Body of pancreas (tissue), 4 donors: ENCODE measurements at places on chromosomes 5 and 9.

DNA sequence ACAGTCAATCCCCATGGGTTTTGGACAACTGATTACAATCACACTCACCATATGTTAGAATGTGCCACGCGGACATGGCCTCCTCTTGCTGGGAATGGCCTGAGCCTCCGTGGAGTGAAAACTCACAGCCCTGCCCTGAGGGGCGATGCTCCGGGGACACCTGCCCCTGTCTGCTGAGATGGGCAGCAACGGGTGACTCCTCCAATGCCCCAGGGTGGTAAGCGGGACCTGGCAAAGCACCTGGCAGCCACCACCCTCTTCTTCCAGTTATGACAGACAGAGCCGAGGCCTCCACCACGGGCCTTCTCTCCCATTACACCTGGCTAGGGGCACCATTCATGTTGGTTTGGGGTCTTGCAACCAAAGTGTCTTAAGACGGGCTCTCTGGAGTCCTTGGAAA lies 94.9 kb upstream of the COL5A1 start:
- DNase-seq, result no peak

GRCh38 chr5:142821733-142822487 lies 51.7 kb downstream of the ARHGAP26 start:
- no peak for DNase-seq

DNA sequence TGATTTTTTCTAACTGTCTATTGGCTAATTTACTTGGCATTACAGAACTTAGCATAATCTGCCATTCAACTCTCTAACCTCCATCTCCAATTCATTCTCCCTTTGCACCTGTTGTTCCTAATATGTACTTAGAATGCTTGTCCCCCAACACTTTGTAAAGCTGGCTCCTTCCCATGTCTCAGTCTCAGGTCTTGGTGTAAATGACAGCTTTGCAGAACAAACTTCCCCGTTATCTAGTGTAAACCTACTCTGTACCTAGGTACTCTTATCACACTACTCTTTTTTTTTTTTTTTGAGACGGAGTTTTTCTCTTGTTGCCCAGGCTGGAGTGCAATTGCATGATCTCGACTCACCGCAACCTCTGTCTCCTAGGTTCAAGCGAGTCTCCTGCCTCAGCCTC lies 77.2 kb upstream of the CTNNA1 start:
- peak; percentile 69 for DNase-seq

DNA sequence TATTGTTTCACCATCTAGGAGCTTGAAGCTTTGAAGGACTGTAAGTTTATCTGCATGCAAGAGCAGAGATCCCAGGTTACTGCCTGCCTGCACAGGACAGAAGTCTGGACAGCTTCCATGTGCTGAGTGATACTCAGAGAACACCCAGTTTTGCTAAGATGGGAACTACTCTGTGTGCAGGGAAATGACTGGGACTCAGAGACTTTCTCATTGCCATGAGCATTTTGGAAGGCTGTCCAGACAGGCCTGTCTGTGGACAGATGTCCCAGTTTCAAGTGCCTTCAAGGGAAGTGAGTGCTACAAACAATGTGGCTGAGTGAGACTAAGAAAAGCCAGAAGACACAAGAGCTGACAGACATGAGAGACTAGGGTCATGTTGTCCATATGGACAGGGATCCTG lies 19.2 kb upstream of the ZNF131 start:
- no peak for DNase-seq

- DNase-seq, result no peak
Observed at GRCh38 chr5:99275128-99275527, 346.3 kb upstream of the CHD1 start.

DNA sequence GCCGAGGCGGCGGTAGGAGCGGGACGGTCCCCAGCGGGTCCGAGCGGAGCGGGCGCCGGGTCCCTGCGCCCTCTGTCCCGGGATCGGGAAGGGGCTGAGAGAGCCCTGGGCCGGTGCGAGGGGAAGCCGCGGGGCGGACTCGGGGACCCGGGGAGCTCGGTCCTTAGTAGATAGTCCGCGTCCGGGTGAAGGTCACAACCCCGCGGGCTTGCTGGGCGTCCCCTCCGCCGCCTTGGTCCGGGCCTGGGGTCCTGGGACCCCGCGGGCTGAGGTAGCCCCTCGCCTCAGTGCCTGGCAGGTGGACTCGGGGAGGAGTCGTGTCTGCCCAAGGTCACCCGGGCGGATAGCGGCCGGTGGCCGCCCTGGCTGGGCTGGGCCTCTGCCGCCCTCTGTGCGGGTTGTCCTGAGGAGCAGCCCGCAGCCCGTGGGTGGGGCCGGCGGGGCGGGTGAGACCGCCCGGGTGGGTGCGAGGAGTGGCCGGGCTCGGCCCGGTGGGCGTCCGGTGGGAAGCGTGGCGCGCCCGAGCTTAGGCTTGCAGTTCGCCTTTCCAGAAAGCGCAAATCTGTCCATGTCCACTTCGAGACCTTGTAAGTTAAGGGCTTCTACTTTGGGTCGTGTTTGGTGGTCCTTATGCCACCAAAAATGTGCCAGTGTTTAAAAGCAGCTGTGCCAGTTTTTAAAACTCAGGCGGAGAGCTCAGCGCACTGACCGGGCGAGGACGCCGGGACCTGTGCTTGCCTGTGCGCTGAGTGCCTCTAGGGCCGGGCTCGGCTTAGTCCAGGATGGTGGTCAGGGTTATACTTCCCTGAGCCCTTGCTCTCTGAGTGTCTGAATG lies 554 bp downstream of the SDHA start:
- peak; percentile 47 for DNase-seq

DNA sequence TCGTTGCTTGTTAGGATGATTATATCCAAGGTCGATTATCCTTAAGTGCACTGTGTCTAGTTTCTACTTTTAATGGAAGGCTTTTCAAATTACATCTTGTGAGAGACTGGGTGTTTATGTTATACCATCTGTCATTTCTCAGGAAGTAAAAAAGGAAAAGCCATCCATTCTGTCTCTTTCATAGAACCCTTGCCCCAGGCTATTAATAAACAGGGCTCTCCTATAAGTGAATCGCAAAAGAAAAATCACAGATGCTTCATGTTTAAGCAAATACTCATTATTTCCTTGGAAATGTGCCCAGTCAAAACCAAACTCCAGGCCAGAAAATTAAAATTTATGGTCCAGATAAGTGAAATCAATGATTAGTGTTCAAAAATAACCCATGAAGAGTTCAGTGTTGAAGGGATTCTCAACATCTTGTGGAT lies 58.1 kb downstream of the STARD4 start:
- no peak for DNase-seq

DNA sequence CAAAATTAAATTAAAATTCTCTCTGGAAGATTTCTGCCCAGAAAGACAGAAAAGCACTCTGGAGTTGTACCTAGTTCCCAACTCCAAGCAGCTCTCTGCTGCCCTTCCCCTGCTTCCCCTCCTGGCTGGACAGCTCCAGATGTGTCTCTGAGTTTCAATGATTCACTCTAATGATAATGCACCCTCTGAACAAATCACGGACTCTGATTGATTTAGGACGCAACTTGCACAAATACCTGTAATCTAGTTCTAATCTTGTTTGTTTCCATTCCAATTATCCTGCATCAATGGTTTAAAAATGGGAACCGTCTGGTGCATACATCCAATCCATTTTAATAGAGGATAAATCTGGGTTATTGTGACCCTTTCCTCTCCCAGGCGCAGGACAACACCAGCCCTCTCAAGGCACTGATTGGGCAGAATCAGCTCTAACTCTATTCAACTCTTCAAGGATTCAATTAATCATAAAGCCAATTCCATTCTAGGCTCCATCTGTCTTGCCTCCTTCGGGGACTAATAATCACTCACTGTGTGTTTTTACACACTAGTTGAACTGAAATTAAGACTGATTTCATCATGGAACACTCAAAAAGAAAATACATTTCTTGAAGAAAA lies 111.2 kb upstream of the LRRTM2 start:
- no peak for DNase-seq

DNA sequence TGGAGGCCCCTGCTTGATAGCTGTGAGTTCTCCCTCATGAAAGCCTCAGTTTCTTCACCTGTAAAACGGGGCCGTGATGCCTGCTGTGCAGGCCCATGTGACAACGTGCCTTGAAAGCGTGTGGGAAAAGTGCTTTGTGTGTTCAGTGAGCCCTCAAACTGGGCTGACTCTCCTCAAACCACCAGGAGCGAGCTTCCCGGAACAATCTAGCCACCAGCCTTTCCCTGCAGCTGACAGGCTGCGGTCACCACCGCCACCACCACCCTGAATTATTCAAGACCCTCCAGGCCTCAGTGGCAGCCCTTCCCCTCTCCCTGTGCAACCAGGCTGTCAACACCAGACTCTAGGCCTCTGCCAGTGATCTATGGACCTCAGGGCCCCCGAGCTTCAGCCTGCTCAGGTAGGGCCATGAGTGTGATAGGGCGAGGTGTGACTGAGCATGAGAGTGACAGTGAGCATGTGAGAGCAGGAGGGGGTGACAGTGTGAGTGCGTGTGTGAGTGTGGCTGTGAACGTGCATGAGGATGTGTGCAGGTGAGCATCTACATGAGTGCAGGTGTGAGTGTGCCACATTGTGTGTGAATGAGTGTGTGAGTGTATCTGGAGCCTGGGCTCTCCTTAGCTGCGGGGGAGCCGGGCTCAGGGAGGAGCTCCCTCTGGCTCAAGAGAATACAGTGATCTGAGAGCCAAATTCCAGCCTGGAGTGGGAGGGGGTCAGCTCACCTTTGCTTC lies 53.3 kb upstream of the PSD2 start:
- no peak for DNase-seq

- no peak for DNase-seq
Observed at GRCh38 chr9:89089176-89089575, 89.4 kb downstream of the SHC3 start.

DNA sequence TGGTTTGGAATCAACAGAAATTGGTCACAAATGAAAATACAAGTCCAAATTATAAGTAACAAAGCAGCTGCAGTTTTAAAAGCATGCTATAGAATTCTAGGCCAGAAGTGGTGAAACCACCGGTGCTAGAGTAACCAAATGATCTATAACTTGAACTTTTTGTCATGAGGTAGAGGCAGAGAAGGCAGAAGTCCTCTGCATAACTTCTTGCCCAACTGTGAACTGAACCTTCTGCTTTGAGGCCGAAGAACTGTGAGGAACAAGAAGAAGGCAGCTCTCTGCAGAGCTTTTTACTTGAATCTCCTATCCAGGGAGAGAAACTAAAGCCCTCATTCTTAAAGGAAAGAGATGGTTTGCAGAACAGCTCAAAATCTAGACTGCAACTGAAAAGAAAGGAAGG lies 36.2 kb upstream of the TENT2 start:
- no peak for DNase-seq

GRCh38 chr5:74927336-74927735 lies 61.1 kb upstream of the FAM169A start:
- no peak for DNase-seq

DNA sequence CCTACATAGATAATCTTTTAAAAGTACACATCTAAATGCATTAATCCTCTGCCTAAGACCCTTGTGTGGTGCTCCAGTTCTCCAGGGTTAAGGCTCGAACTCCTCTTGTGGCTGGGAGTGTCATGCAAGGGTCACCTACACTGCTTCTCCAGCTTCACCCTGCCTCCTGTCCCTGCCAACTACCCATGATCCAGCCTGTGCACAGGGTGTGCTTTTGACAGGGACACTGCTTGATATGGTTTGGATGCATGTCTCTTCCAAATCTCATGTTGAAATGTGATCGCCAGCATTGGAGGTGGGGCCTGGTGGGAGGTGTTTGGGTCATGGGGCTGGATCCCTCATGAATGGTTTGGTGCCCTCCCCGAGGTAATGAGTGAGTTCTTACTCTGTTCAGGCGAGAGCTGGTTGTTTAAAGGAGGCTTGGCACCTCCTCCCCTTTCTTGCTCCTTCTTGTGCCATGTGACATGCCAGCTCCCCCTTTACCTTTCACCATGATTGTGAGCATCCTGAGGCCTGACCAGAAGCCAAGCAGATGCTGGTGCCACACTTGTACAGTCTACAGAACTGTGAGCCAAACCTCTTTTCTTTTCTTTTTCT lies 48.5 kb downstream of the SLC22A5 start:
- no peak for DNase-seq

DNA sequence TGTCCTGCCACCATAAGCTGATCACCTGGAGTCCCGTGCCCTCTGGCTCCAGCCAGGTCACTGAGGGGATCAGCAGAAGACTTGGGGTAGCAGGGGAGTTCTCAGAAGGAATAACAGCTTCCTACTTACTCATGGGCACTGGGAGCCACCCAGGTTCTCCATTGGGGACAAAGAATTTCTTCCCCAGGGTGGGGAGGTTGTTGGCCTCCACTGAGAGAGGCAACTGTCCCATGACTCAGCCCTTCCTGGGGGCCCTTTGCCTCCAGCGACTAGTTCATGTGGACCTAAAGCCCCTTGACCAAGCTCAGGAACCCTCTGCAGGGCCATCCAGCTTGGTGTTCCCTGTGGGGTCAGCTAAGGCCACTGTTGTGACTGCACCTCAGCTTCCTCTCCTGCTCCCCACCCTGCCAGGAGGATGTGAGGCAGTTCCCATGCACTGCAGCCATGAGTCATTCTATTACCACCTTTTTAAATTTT lies 175.0 kb downstream of the AUH start:
- DNase-seq, result no peak

DNA sequence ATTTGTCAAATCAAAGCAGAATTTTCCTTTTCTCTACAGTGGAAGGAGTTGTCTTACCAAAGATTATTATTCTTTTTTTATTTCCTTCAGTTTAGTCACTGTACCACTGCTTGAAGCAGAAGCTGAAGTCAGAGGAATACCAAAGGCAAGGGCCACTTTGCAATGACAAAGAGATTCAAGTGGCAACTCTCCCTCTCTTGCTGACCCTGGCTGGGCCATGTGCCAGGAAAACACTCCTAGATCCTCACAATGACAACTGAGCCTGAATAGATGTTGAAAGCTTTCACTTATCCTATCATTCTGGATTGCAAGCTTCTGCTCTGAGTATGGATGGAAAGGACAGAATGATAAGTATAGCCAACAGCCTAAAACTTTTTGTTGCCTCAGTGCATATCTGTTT lies 618.3 kb downstream of the NR2F1-AS1 start:
- no peak for DNase-seq

- DNase-seq, result no peak
Observed at GRCh38 chr5:1916041-1917001, 33.6 kb upstream of the IRX4 start.
